NCI-H510A (cell line): ENCODE measurements at places on chromosomes 11 and 22.

DNA sequence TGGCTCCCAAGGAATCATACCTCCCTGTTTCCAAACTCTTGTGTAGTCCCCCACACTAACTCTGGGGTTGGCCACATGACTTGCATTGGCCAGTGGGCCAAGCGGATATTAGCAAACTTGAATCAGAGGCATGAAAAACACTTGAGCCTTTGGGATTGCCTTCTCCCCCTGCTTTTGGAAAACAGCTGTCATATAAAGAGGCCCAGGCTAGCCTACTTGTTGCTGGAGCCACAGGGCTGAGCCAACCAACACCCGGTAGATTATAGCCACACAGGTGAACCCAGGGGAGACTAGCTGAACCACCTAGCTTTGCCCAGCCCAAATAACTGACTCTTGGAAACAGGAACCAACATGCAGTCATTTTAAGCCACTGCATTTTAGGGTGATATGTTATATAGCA, 354.8 kb downstream of the TENM4 start:
- no peak for DNase-seq

GRCh38 chr11:69084371-69084770, 35.6 kb downstream of the TPCN2 start:
- DNase-seq: no peak

GRCh38 chr11:33463059-33463458, 205.9 kb downstream of the HIPK3 start:
- DNase-seq: no peak

DNA sequence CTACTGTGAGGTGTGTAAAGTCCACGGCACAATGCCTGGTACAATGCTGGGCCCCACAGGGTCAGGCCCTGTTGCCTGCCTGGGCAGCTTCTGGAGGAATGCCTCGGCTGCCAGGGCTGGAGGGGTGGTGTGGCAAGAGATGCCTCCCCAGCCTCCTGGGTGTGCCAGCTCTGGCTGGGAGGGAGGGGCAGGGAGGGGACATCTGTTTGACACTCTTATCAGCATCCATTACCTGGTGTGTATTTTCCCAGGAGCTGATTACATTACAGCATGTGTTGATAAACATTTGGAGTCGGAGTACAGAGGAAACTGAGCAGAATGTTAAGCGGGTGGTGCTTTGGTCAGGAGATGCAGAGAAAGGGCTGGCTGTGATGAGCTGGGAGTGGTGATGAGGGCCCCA, 11.0 kb upstream of the NECTIN1 start:
- DNase-seq: no peak

- DNase-seq: no peak
Measured at GRCh38 chr11:65778431-65778900, 2.3 kb downstream of the AP5B1 start.

- DNase-seq: no peak
Measured at GRCh38 chr11:122780296-122780949, 57.9 kb upstream of the CRTAM start.

- DNase-seq: no peak
Measured at GRCh38 chr11:134350381-134350780, 18.6 kb downstream of the GLB1L2 start.

GRCh38 chr22:34000879-34001526, 80.7 kb upstream of the LARGE1 start:
- DNase-seq: no peak

GRCh38 chr11:28343304-28344233, 235.4 kb downstream of the METTL15 start:
- no peak for DNase-seq

GRCh38 chr22:31044262-31044861, 36.8 kb upstream of the SMTN start:
- DNase-seq: no peak

DNA sequence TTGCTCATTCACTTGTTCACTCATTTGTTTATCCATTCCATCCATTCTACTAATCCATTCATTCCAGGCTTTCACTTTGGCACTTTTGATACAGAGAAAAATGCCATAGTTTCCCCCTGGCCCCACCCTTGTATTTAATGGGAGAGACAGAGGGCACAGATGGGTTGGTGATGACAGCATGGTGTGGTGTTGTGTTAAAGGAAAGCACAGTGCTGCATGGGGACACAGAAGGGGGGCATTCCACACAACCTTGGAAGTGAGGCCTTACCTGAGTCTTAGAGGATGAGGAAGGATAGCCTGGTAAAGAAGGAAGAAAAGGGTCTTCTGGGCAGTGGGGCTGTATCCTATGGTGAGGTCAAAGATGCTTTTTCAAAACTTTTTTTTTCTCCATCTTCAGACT, 248.5 kb upstream of the C11orf87 start:
- no peak for DNase-seq

DNA sequence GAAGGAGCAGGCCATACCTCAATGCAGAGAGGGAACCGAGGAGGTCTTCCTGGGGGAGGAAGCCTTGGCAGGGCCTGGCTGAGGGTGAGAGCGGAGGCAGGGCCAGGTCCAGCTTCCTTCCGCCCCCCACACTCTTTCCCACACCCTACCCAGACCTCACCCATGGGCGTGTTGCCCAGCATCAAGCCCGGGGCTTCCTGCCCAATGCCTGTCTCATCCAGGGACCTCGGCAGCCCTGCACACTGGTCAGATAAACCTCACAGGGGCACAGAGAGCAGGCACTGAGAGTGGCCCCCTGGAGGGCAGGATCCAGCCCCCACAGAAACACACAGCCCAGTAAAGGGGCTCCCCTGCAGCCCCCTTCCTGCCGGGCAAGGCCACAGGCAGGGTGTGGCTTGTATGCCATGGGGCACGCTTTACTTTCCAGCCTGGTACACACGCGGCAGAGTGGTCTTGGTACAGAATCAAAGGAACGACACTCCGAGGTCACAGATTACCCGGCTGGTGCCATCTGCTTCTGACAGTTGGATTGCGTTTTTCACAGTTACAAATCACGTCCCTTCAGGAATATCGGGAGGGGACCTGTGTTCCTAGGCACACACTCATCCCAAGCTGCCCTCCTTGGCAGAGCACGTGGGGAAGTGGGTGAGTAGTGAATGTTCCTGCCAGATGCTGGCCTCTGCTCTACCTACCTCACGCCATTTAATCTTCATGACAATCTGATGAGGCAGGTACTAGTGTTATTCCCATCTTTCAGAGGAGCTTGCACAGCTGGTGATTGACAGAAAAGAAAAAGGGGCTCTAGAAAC, 20.0 kb upstream of the CD5 start:
- DNase-seq: no peak

DNA sequence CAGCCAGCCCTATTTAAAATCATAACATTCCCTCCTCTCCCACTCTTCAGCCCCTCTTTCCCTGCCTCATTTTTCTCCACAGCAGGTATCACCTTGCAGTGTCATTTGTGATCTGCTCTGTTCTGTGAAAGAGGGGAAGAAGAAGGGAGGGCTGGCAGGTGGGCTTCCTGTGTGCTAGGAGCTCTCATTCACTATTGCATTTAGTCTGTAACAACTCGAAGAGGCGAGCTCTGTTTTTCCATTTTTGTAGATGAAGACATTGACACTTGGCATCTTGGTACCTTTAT, 52.1 kb upstream of the CRYBB3 start:
- DNase-seq: no peak

DNA sequence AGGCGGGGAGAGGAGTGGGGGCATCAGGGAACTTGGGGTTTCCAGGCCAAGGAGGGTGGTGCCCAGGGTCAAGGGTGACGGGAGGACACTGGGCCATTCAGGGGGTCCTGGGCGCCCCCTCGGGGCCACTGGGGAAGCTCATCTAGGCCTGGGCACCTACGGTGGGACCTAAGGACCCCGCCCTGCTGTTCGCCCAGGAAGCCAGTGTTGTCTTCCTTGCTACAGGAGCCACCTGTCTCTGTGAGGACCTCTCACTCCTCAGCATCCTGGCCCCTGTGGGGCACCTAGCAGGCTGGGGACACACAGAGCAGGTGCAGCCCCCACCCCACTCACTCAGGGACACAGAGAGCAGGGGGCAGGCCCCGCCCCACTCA, 191.6 kb downstream of the IGLL1 start:
- no peak for DNase-seq

DNA sequence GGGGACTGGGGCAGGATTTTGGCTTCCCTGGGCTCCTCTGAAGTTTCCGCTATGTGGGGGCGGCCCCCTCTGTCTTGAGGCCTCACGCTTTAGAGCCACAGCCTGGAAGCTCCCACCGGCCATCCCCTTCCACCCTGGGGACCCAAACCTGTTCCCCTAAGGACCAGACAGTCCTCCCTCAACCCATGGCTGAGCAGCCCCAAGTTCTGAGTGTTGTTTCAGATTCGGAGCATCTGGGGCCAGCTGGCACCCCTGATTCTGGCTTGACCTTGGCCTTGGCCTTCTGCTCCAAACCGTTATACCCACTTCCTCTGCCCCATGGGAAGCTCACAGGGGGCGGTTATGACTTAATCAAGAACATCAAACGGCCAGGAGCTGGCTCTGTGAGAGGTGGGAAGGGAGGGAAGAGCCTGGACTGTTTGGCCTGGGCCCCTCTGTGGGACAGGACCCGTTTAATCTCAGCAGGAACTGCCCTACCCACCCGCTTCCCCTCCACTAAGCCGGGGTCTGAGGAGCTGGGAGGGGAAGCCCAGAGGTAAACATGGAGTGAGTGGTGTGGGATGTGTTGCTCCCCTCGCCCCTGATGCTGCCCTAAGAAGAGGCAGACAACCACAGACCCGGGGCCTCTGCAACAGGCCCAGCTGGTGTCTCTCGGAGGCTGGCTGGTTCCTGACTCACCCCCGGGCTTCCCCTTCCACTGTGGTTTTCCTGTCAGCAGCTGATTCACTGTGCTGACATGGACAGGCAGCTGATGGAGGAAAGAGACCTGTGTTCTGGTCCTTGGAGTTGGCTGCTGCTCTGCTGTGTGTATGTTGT, 3.4 kb downstream of the CD82 start:
- no peak for DNase-seq

DNA sequence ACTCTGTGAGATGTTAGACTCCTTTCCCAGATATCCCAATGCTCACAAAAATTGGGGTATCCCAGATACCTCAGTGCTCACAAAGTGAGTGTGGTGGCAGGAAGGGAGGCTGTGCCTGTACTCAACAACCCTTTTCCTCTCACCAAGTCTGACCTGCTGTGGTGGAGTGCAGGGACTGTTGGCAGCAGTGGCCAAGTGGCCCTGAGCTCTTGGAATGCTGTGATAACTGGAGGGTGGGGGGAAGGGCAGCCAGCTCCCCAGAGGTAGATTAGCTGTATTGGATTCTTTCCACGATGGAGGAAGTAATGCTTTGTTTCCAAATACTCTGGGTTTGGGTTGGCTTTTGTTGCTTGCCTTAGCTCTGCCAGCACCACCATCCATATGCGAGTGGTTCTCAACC, 46.0 kb upstream of the OR9Q1 start:
- DNase-seq: no peak

- DNase-seq: no peak
Measured at GRCh38 chr11:27118371-27118770, 77.8 kb downstream of the BBOX1 start.

GRCh38 chr11:128894685-128895084, 3.5 kb downstream of the KCNJ5 start:
- no peak for DNase-seq

DNA sequence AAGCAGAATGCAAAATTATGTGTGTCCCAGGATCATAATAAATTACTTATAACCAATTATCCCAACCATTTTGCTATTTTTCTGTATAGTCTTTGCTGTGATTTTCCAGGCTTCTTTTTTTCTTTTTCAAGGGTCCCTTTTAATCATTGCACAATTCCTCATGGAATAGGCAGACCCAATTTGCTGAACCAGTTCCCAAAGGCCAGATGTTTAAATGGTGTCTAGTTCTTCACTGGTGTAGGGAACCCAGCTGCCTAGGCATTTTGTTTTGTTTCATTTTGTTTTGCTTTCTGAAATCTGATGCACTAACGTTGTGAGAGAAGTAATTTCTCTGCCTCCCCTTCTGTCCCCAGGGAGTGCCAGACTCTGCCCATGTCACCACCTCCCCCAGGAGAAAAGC, 60.4 kb downstream of the CHST1 start:
- DNase-seq: no peak

- DNase-seq: no peak
Measured at GRCh38 chr11:76270389-76270788, 64.1 kb upstream of the WNT11 start.

GRCh38 chr11:2293984-2294925, 7.5 kb downstream of the C11orf21 start:
- no peak for DNase-seq

- no peak for DNase-seq
Measured at GRCh38 chr22:20429254-20430100, 8.1 kb downstream of the SCARF2 start.

DNA sequence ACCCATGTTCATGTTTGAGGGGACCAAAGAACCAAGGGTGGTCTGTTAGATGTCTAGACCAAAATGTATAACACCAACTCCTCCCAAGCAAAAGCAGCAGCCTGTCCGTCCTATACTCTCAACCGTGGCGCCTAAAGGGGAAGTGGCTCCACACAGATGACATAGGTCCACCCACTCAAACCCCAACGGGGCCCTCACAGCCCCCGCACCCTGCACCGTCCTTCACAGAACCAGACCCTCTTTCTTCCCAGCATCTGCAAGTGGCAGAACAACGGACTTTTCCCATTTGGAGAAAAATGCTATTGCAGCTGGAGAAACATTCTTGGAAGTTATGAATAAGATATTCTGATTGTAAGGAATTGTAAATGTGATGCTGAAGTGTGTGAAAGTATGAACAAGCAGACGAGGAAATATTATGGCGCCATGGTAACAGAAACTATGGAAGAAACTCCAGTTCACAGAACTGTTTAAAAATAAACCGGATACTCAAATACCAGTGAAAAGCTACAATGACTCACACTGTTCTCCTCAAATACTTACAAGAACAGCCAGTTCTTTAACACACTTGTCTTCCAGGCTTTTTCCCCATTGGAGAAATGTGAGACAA, 76.5 kb upstream of the ARFGAP3 start:
- no peak for DNase-seq

DNA sequence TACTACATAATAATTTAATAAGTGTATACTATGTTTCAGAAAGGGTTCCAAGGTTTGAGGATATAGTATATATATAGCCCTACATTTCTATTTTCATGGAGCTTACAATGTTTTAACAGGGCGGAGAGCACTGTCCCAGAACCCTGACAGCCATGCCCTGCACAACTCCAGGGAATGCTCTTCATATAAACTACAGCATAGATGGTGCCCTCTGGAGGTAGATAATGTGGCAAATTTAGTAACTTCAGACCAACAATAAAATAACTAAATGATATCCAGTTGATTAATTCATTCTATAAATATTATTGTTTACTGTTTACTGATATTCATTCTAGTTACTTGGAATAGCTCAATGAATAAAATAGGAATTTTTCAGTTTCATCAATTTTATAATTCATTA, 693.7 kb upstream of the CCDC179 start:
- no peak for DNase-seq

DNA sequence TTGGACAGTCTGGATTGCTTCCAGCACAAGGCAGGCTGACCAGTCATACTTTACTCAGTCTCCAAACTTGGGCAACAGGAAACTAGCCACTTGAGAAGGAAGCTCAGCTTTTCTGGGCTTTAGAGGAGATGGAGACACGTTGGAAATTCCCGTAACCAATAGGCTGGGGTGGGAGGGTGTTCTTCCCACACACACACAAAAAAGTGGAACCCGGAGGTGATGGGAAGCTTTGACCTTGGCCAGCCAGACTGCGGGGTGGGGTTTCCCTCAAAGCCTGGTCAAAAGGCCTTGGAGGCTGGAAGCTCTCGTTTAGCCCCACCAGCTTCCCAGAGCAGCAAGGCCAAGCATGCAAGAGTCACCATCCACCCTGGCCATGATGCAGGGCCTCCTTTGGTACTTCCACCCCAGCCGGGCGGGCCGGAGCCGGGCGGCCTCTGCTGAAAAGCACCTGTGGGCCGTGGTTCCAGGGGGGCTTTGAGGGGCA, 126.2 kb downstream of the BCR start:
- DNase-seq: no peak
